ENCODE measurements at places on chromosomes 2 and 18.

DNA sequence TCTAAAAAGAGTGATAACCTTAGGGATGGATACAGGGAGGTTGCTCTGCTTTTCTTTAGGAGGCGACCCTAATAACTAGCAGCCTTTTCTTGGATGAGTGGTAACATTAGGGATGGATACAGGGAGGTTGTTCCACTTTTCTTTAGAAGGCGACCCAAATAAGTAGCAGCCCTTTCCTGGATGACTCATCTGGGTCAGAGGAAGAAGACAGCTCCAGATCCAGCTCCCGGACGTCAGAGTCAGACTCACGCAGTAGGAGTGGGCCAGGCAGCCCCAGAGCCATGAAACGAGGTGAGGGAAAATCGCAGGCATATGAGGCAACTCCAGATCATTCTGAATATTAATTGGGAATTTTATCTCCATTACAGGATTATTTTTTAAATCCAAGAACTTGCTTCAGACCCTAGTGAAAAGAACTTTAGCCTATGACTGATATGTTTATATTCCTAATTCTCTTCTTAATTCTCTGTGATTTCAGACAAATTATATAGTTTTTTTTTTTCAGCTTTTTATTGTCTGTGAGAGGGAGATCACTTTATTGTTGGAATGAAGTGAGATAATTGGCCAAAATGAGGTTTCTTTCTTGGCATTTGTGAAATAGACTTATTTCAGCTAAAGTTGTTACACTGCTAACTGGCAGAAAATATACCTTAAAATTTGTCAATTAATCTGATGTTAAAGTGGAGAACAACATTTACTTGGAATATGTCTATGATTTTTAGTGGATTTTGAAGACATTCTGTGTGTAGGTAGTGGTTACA is 31.2 kb upstream of the C1GALT1C1L start:
- DNase-seq = no peak

DNA sequence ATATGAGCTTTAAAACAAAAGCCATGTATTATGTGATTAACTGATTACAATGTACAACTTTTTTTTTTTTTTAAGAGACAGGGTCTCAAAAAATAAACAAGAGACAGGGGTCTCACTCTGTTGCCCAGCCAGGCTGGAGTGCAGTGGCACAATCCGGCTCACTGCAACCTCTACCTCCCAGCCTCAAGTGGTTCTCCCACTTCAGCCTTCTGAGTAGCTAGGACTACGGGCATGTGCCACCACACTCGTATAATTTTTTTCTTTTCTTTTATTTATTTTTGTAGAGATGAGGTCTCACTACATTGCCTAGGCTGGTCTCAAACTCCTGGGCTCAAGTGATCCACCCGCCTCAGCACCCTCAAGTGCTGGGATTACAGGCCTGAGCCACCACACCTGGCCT is 103.1 kb downstream of the ATAD2B start:
- no peak for DNase-seq

DNA sequence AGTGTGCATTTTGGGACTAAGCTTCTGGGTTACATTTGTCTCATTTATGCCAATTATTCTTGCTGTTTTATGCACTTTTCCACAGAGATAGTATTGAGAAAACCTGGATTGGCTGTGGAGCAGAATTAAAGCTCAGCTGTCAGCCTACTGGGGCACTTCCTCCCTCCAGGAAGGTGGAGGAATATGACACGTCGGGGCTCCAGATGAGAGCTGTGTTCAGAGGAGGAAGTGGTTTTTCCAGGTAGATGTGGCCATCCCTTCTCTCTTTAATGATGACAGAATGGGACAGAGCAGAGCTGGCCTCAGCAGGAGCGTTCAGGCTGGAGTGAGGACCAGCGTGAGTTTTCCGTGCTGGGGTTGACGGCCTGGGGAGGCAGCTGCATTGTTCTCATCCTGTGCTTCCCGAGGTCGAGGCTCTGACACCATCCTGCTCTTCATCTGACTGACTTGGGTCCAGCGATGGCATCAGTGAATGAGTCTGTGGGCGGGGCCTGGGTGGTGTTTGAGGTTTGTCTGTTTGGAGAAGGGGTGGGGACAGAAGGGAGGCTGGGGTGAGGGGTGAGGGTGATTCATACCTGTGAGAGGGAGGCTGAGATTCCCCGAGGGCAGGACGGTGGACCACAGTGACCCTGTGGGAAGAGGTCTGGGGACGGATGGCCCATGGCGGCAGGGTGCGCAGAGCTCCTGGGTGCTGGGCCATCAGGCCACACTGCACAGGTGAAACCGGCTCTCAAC is 207.0 kb downstream of the LDLRAD4 start:
- peak; percentile 48 for DNase-seq

DNA sequence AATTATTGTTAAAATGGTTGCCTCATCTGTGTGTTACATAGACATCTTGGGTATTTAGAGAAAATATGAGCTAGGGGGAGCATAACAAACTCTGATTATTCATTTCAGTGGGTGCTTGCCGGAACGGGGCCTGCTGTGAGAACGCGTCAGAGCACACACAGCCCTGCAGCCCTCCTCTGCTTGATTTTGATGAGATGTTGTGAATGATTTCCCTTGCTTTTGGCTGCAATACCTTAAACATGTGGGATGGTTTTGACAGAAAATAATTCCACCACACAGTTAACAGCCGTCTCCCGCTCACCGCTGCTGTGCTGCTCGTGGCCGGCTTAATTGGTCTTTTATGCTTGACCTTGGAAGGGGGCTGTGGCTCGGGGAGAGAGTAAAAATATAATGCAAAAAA is 49.9 kb upstream of the TXNDC2 start:
- DNase-seq = no peak

- no peak for DNase-seq
Observed at GRCh38 chr2:64599469-64599868, 54.2 kb downstream of the SERTAD2 start.

- DNase-seq = no peak
Observed at GRCh38 chr2:207531032-207531952, 1.5 kb downstream of the CREB1 start.

GRCh38 chr2:94964193-94964592 is 61.3 kb upstream of the MAL start:
- DNase-seq = no peak

DNA sequence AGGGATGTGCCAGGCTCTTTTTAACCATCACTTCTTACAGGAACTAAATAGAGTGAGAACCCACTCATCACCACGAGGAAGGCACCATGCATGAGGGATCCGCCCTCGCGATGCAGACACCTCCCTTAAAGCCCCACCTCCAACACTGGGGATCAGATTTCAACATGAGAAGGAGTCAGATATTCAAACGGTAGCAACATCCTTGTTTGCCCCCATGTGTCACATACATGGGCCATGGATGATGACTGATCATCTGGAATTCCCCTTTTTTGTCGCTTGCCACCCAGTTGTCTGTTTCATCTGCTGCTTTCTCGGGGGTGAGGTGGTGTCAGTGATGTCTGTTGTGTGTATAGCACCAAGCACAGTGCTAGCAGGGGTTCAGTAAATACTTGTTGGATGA is 57.9 kb downstream of the NCK2 start:
- no peak for DNase-seq

- DNase-seq = no peak
Observed at GRCh38 chr2:22855761-22856184, 529.2 kb upstream of the KLHL29 start.

GRCh38 chr2:30373881-30374302 is 73.2 kb upstream of the LCLAT1 start:
- no peak for DNase-seq

GRCh38 chr2:24047703-24048033 is 477 bp upstream of the WDCP start:
- DNase-seq = no peak

- no peak for DNase-seq
Observed at GRCh38 chr2:100615886-100616285, 53.1 kb downstream of the PDCL3 start.

DNA sequence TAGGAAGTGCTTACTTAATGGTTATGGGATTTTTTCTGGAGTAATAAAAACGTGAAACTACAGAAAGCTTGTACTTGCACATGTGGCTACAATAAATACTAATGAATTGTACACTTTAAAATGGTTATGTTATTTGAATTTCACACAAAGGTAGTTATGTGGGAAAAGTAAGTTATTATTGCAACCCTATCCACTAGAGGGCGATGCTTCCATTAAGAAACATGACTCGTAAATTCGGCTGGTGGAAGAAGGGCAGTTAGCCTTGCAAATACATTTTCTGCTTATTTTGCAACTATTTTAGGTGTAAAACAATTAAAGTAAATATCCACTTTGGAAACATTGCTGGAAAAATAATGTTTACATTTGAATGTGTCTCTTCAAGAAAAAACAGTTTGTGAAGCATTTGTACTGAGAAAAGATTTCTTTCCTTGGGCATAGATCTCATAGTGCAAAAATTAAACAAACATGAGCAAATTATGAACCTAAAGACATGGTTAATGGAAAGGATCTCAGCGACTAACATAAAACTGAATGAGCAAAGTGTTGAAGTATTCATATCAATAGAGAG is 68.1 kb upstream of the CSRNP3 start:
- DNase-seq = no peak

GRCh38 chr18:68459968-68460367 is 254.9 kb downstream of the TMX3 start:
- DNase-seq = no peak

DNA sequence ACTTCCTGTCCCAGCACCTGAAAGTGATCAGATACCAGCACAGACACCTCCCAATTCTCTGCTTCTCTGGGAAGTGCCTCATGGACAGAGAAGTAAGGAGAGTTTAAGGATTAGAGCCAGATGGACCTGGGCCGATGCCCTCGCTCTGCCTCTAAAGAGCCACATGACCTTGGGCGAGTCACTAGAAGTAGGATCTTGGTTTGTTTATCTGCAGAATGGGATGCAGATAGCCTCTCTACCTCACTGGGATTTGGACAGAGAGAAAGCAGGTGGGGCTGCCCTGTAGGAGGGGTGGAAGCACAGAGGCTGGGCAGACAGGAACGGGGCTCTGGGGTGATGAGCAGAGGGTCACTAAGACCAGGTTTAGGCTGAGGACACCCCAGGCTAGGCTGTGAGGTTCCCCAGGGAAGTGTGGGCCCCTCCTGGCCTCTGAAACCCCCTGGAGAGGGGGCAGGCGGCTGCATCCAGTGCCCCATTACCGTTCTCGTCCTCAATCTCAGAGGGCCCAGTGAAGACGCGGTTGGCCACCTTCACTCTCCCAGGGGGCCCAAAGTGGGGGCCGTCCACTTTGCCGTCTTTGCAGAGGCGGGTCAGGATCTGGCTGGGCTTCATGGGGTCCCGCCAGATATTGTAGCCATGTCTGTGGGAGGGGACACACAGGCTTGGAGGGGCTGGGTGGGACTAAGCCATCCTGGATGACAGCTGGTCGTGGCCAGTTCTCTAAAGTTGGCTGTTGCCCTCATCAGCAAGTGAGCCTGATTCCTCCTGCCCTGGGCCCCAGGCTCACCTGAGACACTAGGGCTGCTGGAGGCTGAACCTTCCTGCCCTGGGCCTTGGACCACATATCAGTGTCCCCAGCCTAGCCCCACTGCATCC is 13.3 kb downstream of the OTOF start:
- no peak for DNase-seq

DNA sequence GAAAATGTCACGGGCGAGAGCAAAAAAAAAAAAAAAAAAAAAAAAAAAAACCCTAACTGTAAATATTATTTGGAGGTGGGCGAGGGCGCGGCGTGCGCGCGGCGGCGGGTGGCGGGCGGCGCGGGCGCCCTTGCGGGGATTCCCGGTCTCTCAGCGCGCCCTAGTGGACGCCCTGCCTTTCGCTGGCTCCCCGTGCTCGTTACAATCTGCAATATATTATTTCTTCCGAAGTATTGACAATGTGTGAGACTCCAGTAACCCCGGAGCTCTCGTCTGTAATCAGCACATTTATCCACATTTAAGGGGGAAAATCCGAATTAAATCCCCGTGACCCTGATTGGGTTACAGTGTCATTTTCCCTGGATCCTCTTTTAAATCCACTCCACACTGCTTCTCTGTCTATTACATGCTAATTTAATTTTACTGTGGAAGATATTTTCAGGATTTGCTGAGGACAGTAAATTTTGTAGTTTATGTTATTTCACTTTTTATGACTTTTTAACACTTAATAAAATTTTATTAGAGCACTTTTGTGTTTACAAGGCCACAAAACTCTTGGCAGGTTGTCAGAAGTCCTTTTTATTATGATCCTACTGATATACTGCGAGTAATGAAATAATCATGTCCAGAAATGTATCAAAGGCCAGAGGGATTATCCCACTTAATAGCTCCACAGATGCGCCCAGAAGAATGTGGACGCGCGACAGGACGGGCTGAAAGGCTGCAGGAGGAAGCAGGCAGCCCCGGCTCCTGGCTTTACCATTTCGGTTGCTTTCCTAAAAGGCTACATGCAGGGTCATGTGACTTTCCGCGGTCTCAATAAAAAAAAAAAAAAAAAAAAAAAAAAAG is 369.1 kb downstream of the MTX2 start:
- peak; percentile 15 for DNase-seq

DNA sequence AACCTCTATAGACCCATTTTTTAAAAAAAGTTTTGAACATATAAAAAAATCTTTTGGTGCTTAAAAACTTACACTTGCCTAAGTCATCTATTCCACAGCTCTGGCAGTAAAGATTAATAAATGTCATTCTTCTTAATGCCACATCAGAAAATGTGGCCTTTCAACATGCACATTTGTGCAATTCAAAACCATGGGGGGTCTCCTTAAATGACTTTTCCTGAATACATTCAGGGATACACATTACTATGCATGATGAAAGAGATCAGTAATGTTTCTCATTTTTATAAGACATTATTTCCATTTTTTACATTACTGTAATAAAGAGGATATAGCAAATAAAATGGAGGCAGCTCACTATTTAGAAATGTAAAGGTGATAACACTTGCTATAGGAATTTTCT is 142.3 kb downstream of the RBM43 start:
- no peak for DNase-seq

All from T-helper 2 cell (primary cell).